ENCODE measurements at places on chromosomes 4 and X.

DNA sequence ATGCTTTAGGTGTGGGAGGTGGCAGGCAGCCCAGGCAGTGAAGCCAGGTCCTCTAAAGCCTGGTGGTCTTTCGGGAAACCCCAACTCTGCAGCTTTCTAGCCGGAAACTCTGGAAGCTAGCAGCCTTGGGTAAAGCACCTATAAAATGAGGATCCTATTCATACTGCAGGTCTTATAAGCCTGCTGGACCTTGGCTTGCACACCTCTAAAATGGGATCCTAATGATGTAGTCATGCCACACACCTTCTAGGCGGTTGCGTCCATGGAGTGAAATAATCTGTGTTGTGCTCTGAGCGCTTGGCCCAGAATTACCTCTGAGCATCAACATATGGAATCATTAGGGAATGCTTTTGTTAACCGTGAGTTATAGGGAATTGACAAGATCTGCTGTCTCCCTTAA lies 36.0 kb upstream of the STS start:
- DNase-seq: no peak

- no peak for DNase-seq
Observed at GRCh38 chr4:64899563-64899962, 490.3 kb upstream of the TECRL start.

- no peak for DNase-seq
Observed at GRCh38 chr4:174357321-174357720, 73.6 kb downstream of the CEP44 start.

DNA sequence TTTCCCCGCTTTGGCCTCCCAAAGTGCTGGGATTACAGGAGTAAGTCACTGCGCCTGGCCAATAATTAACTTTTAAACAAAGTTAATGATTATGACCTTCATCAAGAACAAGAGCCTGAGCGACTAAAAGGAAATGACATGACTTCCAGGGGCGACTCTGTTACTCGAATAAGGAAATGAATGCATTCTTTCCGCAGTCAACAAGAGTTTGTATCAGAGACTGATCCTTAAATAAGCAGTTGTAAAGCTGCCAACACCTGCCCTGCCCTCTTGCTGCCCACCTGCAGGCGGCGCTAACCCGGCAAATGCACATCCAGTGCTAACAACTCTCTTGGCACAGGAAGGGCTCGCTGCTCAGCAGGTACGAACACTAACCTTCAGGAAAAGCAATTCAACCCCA lies 27.3 kb downstream of the WDR1 start:
- DNase-seq: no peak

GRCh38 chrX:132025041-132025440 lies 1.9 kb downstream of the STK26 start:
- no peak for DNase-seq

DNA sequence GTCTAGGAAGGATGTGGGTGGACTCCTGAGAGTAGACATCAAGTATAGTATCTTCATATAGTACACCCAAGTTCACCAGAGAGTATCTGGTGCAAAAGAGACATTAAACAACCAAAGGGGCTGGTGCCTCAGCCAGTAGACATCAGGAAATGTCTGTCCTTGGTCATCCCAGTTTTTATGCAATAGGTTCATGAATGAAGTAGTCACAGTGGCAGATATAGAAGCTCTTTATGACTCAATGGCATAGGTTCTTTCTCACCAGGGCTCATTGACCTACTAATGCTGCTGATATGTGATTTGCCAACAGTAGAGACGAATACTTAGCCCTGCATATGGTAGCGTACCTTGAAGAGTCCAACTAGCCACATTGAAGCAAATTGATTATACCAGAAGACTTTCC lies 45.0 kb upstream of the CCDC149 start:
- DNase-seq: no peak

DNA sequence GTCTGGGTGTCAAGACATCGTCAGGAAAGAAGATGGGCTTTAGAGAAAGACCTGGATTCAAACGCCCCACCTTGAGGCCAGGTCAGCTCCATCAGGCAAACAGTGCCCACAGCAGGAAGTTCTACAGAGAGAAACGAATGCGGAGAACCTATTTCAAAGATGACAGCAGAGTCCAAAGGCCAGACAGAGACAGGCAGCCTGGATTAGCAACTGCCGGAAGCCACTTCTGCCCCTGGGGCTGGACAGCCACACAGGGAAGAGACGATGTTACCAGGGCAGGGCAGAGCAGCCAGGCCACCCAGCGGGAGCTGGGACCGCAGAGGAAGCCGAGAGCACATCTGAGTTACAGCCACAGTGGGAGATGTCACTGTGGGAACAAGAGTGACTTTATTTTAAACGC lies 1.2 kb downstream of the C4orf50 start:
- DNase-seq: no peak

DNA sequence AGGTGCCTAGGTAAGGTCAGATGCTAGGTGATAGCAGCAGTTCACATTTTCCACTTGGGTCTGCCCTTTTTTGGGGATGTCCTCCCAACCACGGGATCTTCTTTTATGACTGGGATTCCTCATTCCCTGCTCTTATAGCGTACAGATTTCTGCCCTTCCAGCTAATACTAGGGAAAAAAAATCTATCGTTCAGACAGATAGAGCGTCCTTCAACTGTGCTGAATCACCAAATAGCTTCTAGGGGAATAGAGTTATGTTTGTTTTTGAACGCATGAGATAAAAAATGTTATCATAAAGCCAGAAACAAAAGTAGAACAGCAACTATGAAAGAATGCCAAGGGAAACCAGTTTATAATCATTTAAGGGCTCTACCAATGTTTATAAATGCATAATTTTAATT lies 13.0 kb downstream of the RAP2C start:
- no peak for DNase-seq

- no peak for DNase-seq
Observed at GRCh38 chr4:3673716-3674478, 92.3 kb upstream of the ADRA2C start.

GRCh38 chr4:53512608-53513007 lies 78.7 kb downstream of the LNX1 start:
- no peak for DNase-seq

- no peak for DNase-seq
Observed at GRCh38 chr4:87941537-87942392, 33.7 kb upstream of the SPP1 start.

- no peak for DNase-seq
Observed at GRCh38 chr4:20724915-20725314, 24.7 kb downstream of the PACRGL start.

DNA sequence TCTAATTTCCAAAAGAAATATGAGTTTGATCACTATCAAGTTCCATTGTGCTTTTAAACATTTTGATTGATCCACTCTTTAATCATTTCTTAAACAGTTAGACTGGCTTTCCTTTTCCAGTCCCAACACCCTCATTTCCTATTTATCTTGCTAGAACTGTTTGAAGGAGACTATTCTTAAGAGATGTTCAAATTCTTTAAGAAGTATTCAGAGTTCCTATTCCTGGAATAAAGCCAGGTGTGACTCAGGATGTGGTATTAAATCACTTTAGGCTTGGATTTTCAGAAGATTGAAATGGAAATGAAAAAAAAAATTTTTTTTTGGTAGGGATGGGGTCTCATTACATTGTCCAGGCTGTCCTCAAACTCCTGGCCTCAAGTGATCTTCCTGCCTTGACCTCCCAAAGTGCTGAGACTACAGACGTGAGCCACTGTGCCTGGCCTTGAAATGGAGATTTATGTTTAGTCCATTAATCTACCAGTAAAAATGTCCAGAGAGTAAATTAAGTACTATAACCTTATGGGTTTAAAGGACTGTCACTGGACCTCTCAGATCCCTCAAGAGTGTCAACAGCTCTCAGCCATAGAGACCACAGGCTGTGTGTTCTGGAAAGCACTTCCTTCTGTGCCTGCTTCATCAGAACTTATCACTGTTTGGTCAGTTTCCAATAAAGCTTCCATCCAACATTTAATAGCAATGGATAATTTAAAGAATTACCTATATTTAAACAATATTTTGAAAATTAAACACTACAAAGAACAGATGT lies 90.7 kb downstream of the CDS1 start:
- peak; percentile 81 for DNase-seq

- no peak for DNase-seq
Observed at GRCh38 chrX:36986231-36986630, 21.9 kb upstream of the FAM47C start.

Data from HFF-Myc (cell line).